ENCODE measurements at places on chromosomes 7 and 10.

DNA sequence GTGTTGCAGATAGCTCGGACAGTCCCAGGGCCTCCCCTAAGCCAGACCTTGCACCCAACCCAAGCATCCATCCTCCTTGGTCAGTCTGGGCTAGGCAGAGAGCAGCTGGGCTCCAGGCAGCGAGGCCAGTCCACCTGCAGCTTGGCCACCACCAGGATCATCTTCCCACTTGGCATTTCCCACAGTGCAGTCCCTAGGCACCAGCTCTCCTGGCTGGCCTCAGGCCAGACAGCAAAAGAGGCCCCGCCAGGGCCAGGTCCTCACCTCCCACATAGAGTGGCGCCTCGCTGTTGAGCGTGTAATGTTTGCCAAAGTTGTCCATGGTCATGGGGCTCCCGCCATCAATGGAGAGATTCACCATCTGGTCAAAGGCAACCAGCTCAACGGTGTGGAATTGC, 171.7 kb downstream of the LCOR start:
- no peak for DNase-seq

DNA sequence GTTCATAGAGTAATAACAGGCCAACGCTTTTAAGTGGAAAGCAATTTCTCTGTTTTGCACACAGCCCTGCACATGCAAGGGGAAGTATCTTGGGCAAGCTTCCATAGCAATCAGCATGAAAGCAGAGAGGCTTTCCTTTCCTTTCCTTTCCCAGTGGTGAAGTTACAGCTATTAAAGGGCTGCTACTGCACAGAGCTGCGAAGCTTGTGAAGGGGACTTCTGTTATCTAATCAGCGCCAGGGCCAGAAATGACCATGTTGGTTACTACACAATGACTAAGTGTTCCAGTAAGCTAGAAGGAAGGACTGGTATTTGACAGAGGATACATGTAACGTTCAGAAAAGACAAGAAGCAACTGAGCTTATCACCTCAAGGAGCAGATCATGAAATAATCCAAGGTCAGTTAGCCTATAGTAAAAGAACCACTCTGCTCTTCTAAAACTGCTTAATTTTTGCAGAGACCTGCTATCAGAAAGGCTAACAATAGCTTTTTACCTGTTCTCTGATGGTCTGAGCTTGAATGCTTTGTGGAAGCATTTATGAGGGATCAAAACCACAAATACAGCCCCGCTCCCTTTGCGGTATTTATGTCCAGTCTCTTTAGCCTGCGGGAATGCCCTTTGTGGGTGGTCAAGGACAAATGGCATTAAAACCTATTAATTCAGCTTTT, 45.9 kb downstream of the SGMS1 start:
- DNase-seq = no peak

GRCh38 chr10:124614003-124614659, 130.0 kb downstream of the FAM53B start:
- DNase-seq = no peak

DNA sequence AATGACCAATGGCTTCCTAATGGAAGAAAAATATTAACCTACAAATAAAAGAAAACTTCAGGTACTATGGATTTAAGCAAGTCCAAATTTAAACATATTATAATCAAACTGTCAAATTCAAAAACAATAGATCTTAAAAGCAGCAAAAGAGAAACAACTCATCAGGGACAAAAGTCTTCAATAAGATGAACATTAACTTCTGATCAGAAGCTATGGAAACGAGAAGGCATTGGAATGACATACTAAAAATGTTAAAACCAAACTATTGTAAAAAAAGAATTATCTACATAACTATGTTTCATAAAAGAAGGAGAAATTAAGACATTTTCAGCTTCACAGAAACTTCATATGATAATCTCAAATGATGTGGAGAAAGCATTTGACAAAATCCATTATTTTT, 334.7 kb downstream of the ANKRD7 start:
- no peak for DNase-seq

DNA sequence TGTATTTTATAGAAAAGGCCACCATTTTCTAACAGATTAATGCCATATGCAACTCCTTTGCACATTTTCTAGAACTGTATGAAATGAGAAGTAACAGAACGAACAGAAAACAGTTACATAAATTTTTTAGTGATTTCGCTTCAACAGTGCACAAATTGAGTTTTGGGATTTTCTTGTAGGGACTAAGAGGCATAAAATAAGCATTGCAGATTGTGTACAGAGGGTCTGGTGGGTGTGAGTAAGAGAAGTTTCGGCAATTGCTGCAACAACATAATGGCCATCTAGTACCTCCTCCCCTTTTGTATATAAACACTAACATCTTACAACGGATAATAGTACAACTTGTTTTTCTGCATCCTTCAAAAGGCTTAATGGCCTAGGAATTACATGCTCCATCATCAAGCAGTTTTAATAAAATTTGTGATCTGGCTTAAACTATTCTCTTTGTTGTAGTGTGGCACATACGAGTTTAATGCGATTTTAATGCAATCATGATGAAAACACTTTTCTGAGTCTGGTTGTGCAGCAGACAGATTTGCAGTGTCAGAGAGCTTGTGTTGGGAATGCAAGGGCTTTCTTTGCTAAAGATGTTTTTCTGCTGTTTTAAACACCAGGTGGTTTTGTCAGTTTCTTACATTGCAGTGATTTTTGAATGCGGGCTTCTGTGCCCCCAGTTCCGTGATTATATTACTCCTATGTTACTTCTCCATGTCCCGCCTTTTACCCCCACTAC, 2.9 kb downstream of the GLCCI1 start:
- no peak for DNase-seq

GRCh38 chr7:102918845-102919244, 6.0 kb downstream of the LRRC17 start:
- no peak for DNase-seq

DNA sequence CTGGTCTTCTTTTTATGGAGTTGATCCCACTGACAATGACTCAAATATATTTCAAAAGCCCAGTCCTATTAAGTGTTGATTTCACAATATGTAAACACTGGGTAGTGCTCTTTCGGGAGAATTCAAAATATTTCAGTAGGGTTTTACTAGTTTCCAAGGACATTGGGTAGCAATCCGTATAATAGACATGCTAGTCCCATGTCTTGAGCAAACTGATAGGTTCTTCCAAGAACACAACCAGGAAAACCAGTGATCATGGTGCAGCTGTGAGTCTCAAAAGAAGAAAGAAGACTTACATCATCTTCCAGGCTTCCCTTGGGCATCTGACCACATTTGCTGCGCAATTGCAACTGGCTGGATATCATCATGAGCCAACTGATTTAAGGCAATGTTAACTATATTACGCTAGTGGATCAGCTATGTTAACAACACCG, 59.3 kb upstream of the APBB1IP start:
- no peak for DNase-seq

GRCh38 chr7:113752689-113753088, 166.1 kb downstream of the PPP1R3A start:
- DNase-seq = no peak

DNA sequence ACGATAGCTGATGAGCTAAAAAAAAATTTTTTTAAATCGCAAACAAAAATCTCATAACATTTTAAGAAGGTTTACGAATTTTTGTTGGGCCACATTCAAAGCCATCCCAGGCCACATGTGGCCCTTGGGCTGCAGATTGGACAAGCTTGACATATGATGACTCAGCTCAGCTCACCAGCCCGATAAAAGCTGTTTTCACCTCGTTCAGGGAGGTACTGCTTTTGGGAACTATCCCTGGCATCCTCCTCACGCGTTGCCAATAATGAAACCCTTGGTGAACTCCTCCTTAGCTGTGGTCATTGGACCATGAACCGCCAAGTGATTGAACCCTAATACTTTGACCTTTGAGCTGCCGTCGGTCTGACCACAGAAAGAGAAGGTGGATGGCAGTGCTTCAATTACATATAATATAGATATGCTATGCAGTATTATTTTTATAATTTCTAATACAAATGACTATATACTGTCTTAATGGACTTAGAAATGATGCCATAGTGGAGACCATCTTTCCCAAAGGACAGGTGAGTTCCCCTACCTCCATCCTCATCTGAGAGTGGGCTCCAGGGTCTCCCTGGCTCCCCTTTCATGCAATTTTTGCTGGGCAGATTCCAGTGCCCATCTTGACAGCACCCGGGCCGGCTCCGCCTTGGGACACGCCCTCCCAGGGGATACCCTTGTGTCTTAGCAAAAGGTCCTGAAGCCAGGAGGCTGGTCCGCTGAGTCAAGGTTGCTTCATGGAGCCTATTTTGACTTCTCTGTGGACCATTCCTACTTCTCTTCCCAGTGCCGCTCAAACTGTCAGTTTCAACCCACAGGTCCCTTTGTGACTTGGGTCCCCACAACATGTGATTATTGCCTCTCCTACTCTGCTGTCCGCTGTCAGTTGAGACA, 707.2 kb downstream of the PARD3 start:
- no peak for DNase-seq

GRCh38 chr10:128064108-128064969, 61.9 kb downstream of the MKI67 start:
- DNase-seq = no peak

DNA sequence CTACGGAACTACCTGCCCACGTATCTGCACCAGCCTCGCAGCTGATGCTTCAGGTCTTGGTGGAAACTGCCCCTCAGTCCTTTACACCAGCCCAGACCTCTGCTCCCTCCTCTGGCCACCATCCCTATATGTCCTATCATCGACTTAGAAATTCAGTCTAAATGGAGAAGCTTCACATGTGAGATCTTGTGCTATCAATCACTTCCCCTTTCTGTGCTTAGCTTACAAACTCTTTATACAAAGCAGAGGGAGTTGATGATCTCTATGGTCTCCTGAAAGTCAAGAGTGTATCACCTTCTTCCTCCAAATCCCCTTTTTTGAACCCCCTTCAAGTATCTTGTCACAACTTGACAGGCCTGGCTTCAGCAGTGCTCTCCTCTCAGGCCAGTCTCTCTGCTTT, 30.7 kb downstream of the ZNF777 start:
- no peak for DNase-seq

- no peak for DNase-seq
These were observed 330.9 kb upstream of the COBL start for GRCh38 chr7:51647486-51647885.

DNA sequence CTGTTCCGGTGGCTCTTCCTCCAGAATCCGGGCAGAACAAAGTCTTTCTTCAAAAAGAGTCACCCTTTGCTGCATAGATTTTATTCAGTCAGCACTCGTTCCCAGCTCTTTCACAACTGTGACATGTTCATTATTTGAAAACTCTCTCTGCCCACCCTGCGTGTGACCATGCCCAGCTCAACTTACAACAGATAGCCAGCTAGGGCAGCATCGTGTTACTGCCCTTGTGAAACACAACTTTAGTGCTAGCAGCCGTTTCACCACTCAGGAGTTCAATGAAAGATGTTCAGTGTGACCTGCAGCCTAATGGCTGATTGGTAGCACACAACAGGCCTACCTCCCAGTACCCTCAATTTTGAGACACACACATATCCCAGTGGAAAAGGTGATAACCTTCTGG, 57.9 kb downstream of the ZNF438 start:
- DNase-seq = no peak

DNA sequence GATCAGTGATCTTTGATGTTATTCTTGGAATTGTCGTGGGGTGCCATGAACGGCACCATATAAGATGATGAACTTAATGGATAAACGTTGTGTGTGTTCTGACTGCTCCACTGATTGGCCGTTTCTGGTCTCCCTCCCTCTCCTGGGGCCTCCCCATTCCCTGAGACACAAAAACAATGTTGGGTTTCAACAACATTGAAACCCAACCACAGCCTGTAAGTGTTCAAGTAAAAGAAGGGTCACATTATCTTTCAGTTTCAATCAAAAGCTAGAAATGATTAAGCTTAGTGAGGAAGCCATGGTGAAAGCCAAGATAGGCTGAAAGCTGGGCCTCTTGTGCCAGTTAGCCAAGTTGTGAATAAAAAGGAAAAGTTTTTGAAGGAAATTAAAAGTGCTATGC, 19.5 kb downstream of the EN2 start:
- DNase-seq = no peak

DNA sequence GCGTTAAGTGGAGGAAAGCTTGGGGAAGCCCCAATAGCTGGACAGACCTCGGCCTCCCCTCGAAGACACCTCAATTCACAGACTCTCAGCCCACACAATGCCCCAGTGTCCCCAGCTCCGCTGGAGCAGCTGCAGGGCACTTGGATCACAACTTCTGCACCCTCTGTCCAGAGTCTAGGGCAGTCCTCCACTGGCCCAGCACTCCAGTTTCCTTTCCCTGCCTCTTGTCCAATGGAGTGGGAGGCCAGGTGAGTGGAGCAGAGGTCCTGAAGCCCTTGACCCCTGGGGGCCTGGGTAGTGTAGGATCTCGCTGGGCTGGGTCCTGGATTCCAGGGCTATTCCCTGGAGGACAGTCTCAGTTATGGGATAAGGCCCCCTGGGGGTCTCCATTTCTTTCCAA, 11.9 kb downstream of the SFRP5 start:
- no peak for DNase-seq

GRCh38 chr7:136103545-136104268, 126.5 kb upstream of the MTPN start:
- DNase-seq = no peak

- DNase-seq = no peak
These were observed 98.2 kb upstream of the PDGFA start for GRCh38 chr7:617614-618538.

DNA sequence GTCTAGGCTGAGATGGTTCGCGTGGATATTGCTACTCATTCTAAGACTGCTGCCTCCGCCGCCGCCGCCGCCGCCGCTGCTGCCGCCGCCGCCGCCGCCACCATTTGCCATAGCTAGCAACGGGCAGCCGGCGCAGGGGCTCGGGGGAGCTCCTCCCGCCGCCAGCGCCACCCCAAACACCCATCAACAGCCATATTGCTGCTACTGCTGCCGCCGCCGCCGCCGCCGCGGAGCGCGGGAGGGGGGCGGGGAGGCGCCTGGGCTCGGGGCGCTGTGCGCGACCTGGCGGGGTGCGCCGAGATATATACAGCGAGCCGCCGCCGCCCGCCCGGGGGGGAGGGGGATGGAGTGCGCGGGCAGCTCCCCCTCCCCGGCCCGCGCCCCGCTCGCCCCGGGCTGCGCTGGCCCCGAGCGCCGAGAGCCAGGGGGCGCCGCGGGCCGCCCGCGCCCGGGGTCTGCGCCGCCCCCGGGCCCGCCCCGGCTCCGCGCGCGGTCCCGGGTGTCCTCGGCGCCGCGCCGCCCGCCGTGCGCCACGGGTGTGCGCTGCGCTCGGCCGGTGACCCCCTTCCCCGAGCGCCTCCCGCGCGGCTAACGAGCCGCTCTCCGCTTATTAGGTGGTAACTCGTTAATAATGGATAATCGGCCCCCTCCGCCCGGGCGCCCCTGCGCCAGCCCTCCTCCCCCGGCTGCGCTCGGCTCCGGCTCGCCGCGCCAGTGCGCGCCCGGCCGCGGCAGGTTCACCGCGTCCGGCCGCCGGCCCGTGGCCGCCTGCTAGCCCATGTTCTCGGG, at the start of gene KCNMA1:
KCNMA1 (minus strand) TSS at position 277 of the 789 bp plus-strand sequence.
- no peak for DNase-seq

DNA sequence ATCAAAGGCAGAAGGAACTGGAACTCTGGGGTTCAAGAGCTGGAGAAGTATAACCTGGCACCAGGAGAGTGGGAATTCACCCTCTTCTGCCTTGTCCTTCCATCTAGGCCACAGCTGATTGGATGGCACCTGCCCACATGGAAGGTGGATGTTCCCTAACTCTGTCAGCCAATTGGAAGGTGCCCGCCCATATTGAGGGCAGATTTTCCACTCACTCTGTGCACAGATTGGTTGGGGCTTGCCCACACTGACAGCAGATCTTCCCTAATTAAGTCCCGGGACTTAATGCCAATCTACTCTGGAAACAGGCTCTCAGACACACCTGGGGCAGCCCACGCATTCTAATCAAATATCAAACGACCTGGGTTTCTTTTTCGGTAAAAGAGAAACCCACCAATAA, 1142.3 kb upstream of the CELF2 start:
- no peak for DNase-seq

- no peak for DNase-seq
These were observed 240.6 kb upstream of the KIAA1217 start for GRCh38 chr10:23968301-23968700.

Data from forelimb muscle (tissue), 1 donor.